Cardiac atrium fibroblast (primary cell): ENCODE measurements at places on chromosomes 12 and 14. TPM values are rescaled to one million over a fixed set of nuclear protein-coding genes. Genes with fewer than 3 reads are reported as not detected.

Gene AQP6
- total RNA-seq: not detected in 2 replicates

Gene NFE2
- total RNA-seq: 1.6 TPM in 1 of 2 replicates, not detected in the other

Gene OR6C70
- not detected in 2 replicates for total RNA-seq

Gene RERGL
- total RNA-seq: not detected in 2 replicates

Gene HSPA2
- total RNA-seq: 4.9 and 7.9 TPM in 2 replicates

Gene KCNH5
- under 0.01 TPM in 1 of 2 replicates, not detected in the other for total RNA-seq

Gene SLC10A1
- total RNA-seq: not detected in 2 replicates

Gene RNASE1
- total RNA-seq: 3.4 and 8.1 TPM in 2 replicates

Gene ENDOU
- total RNA-seq: 0.18 TPM in 1 of 2 replicates, not detected in the other
